ENCODE measurements at places on chromosomes 16 and 17.

GRCh38 chr17:73165616-73166404 is 1.0 kb downstream of the SSTR2 start:
- no peak for DNase-seq

- no peak for DNase-seq
Observed at GRCh38 chr16:72824761-72825160, 223.2 kb downstream of the ZFHX3 start.

DNA sequence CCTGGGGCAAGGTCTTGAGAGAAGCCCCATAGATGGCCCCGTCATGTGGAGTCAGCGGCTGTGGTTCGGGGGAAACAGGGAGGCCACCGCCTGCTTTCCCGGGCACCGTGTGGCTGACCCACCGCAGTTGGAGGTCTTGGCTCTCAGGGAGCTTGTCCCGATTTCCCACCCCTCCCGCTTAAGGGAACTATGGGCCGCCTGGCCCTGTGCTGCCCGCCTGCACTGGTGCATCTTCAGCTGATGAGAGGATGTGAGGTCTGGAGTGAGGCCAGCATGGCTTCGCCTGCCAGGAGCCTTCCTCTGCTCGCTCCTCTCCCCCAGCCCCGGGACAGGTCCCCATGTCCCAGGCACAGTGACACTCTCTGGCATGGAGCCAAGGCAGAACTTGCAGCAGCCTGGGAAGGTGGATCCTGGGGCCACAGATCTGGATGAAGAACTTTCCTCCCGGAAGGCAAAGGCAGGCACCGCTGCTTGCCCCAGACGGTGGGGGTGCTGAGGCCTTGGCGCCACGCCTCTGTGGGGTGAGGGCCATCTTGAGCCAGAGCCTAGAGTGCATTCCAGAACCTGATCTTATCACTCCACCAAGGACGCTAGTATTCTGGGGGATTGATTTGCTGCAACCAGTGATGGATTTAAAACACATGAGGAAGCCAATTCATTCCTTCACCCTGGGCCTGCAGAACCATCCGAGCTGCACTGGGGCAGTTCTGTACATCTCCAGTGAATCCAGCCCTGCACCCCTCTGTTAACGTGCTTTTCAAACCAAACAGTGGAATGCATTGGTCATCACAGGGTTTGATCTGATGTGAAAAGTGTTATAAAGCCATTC is 178.6 kb upstream of the TNRC6C start:
- DNase-seq = no peak

GRCh38 chr17:7703584-7704479 is 1.2 kb upstream of the EFNB3 start:
- no peak for DNase-seq

DNA sequence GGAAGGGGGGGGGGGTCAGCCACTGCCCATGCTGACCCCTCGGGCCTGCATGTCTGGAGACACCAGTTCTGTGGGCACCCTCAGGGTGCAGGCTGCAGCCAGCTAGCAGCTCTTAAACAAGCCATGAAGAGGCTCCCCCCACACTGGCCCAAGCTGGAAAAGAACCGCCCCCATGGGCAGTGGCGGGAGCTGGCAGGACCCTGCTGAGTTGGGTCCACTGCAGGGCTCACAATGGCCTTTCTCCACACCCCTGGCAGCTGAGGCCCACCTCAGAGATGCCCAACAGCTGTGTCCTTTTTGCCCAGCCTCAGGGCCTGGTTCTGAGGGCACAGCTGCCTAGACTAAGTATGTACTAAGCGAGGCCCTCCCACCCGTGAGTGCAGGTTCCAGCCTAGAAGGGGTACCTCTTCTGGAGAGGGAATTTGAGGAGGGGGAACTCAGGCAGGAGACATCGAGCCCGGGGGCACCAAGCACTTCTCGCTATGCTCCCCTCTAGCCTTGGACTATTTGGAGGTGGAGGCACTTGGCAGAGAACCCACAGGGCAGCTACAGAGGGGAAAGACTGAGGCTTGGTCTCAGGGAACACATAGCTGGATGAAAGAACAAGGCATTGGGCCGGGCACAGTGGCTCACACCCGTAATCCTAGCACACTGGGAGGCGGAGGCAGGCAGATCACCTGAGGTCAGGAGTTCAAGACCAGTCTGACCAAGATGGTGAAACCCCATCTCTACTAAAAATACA is 3.2 kb downstream of the THRA start:
- DNase-seq = no peak

- DNase-seq = no peak
Observed at GRCh38 chr17:64277831-64278562, 14.9 kb upstream of the TEX2 start.

- no peak for DNase-seq
Observed at GRCh38 chr17:53516636-53517035, 306.1 kb upstream of the KIF2B start.

DNA sequence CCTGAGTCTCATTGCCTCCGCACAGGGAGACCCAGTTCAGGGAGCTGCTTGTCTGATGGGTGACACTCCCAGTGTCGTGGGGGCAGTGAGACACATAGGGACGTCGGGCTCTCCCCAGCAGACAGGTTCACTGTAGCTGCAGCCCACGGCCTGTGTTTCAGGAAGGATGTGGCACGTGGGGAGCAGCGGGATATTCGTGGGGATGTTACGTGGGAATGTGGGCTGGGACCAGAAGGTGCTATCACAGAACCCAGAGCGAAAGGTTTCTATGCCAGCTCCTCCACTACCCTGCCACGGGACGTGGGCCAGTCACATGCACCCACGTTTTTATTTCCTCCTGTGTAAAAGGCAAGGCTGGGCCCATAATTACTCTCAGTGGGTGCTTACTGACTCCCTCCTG is 16.3 kb downstream of the CACNA1G start:
- no peak for DNase-seq

- DNase-seq = no peak
Observed at GRCh38 chr17:72334205-72334604, 213.4 kb downstream of the SOX9 start.

DNA sequence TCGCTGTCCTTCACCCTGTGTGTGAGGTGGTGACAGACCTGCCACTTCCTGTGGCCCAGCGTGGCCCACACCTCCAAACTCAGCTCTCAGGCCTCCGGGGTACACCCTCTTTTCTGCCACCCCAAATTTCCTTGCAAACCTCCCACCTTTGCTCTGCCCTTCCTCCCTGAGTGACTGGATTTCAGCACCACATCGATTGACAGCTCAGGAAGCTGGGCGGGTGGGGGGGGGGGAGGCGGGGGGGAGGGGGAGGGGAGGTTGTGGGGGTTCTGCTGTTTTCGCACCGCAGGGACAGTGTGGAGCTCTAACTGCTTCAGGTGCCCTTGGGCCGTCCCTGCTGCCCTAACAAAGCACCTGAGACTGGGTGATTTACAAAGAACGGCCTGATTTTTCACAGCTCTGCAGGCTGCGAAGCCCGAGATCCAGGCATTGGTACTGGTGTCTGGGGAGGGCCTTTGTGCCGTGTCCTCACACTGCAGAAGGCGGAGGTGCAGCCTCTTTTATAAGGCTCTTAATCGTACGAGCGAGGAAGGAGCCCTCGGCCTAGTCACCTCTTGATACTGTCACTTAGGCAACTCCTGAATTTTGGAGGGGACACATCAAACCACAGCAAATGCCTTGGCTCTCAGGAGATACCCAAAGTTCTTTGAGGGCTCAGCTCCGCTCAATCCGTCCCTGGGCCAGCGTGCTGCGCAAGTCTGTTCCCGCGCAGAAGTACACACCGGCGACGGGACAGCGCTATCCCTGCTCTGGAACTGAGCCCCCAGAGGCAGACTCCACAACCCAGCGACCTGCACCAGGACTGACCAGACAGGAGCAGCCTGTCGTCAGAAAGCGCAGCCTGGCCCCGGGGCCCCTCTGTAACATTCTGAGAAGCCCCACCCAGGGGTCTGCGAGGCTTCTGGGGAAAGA is 3.6 kb downstream of the NDUFAF8 start:
- no peak for DNase-seq

- no peak for DNase-seq
Observed at GRCh38 chr17:489758-490329, 137.2 kb upstream of the RPH3AL start.

- DNase-seq = no peak
Observed at GRCh38 chr17:82108961-82109475, 11.0 kb upstream of the FASN start.

DNA sequence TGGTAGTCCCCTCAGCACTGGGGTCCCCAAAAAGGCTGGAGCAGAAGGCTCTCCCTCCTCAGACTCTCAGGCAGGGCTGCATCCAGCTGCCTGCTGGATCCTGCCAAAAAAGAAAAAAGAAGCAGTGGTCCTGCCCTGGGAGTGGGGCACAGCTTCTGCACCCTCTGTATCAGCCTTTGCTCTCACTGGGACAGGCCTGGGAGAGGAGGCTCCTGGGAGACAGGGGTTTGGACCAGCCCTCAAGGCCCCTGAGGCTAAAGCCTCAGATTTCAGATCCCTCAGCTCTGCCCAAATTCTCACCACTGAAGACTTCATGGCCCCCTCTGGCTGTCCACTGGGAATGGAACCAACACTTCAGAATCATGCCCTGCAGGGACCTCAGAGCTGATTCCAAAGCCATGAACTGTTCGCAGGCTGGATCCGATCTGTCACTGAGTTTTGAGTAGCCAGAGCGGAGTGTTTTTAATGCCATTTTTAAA is 96.9 kb downstream of the C16orf78 start:
- DNase-seq = no peak

DNA sequence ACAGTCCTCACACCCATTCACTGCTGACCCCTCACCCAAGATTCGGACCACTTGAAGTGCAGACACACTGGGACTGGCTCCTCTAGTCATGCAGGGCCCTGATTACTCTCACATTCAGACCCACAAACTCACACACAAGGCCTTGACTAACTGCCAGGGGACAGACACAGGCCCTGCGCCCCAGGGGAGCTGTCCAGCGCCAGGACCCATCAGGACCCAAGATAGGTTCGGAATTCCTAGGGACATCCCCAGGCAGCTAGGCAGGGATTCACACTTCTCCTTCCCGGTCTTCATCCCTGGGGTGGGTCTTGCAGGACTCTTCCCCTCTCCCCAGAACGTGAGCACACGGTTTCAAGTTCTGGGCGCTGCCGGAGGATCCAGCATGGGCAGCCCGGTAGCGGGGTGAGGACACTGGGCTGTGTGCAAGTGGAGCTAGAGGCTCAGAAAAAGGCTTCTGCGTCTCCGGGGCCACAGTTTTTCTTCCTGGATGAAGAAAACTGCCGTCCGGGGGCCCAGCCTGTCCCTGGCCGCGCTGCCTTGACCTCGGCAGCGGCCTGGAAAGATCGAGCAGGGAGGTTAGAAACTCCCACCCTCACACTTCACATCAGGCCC is 1.6 kb downstream of the SEZ6 start:
- no peak for DNase-seq

DNA sequence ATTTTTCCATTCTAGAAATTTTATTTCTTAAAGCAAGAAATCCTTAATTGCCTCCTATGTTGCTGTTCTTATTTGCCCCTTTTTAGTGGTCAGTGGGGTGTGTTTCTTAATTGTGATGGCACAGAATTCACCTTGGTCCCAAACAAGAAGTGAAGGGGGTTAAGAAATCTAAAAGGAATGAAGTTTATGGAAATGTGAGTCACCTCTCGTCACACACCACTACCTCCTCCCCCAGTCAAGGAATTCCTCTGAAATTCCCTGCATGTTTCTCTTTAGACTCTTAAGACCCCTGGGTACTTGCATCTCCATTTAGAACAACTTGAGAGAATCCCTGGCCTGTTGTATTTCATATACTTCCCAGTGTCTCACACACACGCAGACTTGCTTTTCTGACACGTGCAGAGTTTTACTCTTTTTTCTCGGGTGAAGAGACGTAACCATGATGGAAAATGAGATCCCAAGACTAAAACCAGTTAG is 247.4 kb downstream of the PRKCA start:
- no peak for DNase-seq

- DNase-seq = no peak
Observed at GRCh38 chr16:75097941-75098901, 18.4 kb downstream of the LDHD start.

DNA sequence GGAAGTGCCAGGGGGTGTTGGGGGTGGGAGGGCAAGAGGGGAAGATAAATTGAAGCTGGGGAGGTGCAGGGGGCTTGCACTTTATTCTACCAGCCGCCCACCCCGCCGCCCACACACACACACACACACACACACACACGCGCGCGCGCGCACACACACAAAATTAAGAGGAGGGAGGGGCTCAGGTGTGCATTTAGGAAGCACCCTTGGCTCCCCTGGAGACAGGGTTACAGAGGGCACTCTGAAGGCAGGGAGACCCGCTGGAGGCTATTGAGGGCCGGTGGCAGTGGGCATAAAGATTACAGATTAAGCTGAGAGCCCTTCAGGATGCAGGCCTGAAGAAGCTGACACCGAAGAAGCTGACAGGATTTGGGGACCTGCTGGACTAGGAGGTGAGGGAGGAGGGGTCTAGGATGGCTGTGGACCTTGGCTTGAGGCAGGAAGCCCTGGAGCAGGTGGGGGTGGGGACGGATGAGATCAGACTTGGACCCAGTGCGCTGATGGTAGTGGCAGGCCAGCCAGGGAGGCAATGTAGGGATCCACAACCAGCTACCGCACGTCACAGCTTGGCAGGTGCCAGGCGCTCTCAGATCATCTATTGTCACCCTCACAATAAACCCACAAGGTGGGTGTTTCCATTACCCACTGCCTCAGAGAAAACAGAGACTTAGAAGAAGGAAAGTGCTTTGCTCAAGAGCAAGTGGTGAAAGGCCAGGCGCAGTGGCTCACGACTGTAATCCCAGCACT is 772 bp upstream of the SAMD14 start:
- no peak for DNase-seq

DNA sequence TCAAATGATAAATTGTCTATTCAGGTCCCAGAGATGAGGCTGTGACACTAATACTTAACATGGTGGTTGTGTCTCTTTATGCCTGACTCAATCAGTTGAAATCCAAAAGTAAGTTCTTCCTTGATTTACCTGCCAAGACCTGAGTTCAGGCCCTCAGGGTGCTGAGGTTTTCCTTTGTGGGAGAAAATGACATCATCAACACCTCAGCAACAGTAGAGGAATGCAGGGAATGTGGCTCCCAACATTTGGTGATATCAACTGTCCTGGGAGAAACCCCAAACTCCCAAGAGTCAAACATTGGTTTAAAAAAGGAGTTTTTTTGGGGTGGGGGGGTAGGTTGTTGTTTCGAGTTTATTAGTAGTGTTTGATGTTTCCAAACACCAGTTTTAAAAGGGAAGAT is 14.7 kb downstream of the RNF43 start:
- no peak for DNase-seq

- DNase-seq = no peak
Observed at GRCh38 chr17:27295945-27296344, 2.0 kb downstream of the WSB1 start.

DNA sequence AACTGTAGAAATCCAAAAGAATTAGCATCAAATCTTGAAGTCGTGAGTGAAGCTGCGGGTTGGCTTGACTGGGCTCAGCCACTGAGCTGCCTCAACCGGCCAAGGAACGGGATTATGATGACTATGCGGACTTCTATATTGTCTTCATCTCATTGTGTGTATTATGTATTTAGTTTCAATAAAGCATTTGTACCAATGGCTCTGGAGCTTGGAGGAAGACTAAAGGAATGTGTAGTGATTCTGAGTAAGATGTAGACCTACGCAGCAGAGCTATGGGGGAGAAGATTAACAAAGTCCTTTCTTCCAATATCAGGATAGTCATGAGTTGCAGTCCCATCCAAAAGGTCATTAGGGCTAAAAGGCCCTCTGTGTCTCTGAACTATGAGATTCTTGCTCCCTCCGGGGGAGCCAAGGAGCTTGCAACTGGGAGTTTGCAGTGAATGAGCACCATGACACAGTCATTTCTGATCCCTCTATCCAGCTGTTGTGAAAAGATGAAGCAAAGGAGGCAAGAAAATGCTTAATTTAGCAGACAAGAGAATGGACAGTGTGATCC is 8.3 kb downstream of the EME1 start:
- no peak for DNase-seq

GRCh38 chr16:87264634-87265033 is 52.6 kb downstream of the C16orf95 start:
- no peak for DNase-seq
